ENCODE measurements at places on chromosomes 3 and 15. TPM values are rescaled to one million over a fixed set of nuclear protein-coding genes. Genes with fewer than 3 reads are reported as not detected.
A peak's percentile ranks its signal among the peaks of the same experiment; 100 is the strongest.

GRCh38 chr3:187169231-187169960 lies 27.9 kb upstream of the RTP1 start:
- H3K27me3 ChIP-seq: peaks cover 3% of the 10 kb centered on the region
- no peaks in the 10 kb centered on the region for H3K36me3 ChIP-seq
- H3K4me3 ChIP-seq: no peak overlapping the region

GRCh38 chr3:170220871-170221270 lies 1.4 kb upstream of the PRKCI start:
- no peaks in the 10 kb centered on the region for H3K27me3 ChIP-seq
- H3K4me3 ChIP-seq: peak overlapping the region; percentile 54
- DNase-seq: no peak
- peaks cover 26% of the 10 kb centered on the region for H3K4me1 ChIP-seq
- H3K36me3 ChIP-seq: peaks cover under 1% of the 10 kb centered on the region

GRCh38 chr3:62940771-62941563 lies 65.8 kb upstream of the CADPS start:
- no peaks in the 10 kb centered on the region for H3K36me3 ChIP-seq
- no peak for DNase-seq
- no peaks in the 10 kb centered on the region for H3K27me3 ChIP-seq

- no peak overlapping the region for H3K27ac ChIP-seq
- DNase-seq: no peak
Observed at GRCh38 chr15:60523056-60523455, 44.1 kb upstream of the ICE2 start.

DNA sequence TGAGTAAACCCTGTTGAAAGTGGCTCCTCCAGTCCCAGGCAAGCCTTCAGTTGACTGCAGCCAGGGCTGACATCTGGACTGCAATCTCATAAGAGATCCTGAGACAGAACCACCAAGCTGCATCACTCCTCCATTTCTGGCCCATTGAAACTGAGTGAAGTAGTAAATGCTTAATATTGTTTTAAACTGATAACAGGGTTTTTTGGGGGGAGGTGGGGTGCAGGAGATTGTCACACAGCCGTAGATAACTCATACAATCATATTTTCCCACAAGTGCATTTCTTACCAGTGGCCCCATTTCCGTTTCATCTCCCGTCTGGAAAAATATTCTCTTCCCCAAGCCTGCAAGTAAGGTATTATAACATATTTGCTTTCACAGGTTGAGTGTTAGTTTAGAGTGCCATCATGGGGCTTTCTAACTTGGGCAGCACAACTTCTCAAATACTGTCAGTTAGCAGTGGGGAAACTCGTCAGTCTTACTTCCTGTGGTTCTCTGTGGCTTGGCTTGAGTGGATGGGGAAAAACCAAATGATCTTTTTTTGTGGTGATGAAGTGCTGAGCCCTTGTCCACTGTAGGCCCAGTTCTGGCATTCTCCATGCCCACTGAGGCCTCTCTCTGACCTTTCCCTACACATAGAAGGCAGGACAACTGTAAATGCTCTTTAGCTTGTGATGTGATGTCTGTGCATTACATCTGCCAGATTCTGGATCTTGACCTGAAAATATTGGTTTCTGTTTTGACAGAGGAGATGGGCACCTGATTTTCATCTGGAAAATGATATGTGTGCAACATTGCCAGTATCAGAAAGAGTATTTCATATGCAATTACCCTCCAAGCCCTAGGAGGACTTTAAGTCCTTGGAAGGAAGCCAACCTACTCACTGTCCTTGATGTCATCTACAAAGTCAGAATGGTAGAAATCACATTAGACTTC lies 90.1 kb upstream of the BHLHE40 start:
- H3K4me3 ChIP-seq: peak overlapping the region; percentile 29
- H3K4me1 ChIP-seq: peaks cover 34% of the 10 kb centered on the region
- no peaks in the 10 kb centered on the region for H3K27me3 ChIP-seq
- peak; percentile 27 for DNase-seq
- peaks cover 18% of the 10 kb centered on the region for H3K36me3 ChIP-seq

DNA sequence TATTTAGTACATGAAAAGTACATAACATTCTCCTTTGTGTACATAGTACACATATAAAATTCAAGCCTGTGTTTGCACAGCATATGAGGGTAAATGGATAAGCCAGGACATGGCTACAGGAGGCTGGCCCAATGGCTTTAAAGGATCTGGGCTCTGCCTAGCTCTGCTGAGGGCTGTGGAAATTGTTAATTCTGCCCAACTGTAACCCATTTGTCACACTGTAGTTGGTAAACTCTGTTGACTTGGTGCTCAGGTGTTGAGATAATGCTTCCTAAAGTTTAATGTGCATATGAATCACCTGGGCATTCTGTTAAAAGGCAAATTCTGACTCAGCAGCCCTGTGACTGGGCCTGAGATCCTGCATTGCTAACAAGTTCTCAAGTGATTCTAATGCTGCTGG lies 196.5 kb upstream of the ZPLD1 start:
- no peak for DNase-seq
- no peak overlapping the region for H3K27ac ChIP-seq
- H3K36me3 ChIP-seq: no peaks in the 10 kb centered on the region
- no peaks in the 10 kb centered on the region for H3K27me3 ChIP-seq

GRCh38 chr15:46231786-46232185 lies 597.0 kb downstream of the SQOR start:
- DNase-seq: no peak
- H3K27ac ChIP-seq: no peak overlapping the region
- no peaks in the 10 kb centered on the region for H3K36me3 ChIP-seq
- H3K4me1 ChIP-seq: no peaks in the 10 kb centered on the region
- no peak overlapping the region for H3K4me3 ChIP-seq

DNA sequence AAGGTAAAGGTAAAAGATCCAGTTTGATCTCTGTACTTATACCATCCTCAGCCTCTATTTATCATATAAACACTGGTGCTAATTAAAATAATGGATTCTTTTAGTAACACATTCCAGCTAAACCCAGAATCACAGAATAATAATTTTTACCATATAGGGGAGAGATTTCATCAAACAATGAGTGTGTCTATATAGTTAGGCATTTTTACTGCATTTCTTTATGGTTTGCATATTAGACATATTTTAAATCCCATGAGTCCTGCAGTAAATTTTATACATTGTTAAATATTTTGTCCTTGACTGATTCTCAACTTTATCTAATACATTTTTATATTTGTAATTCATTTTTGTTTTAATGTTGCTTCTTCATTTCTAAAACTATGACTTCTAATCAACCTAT lies 323.7 kb upstream of the AGTR1 start:
- H3K27ac ChIP-seq: no peak overlapping the region
- no peak overlapping the region for H3K4me3 ChIP-seq
- no peak for DNase-seq
- H3K4me1 ChIP-seq: no peaks in the 10 kb centered on the region

The PAQR9 gene
- total RNA-seq: not detected

All from activated naive CD8-positive, alpha-beta T cell treated with anti-CD3 and anti-CD28 coated beads for 36 hours (primary cell).